ENCODE measurements at places on chromosomes 5 and 9.

- H3K36me3 ChIP-seq = no peaks in the 10 kb centered on the region
- H3K27ac ChIP-seq = no peak overlapping the region
- H3K27me3 ChIP-seq = no peaks in the 10 kb centered on the region
- no peak for DNase-seq
These were observed 27.5 kb downstream of the NTRK2 start for GRCh38 chr9:84697042-84697441.

DNA sequence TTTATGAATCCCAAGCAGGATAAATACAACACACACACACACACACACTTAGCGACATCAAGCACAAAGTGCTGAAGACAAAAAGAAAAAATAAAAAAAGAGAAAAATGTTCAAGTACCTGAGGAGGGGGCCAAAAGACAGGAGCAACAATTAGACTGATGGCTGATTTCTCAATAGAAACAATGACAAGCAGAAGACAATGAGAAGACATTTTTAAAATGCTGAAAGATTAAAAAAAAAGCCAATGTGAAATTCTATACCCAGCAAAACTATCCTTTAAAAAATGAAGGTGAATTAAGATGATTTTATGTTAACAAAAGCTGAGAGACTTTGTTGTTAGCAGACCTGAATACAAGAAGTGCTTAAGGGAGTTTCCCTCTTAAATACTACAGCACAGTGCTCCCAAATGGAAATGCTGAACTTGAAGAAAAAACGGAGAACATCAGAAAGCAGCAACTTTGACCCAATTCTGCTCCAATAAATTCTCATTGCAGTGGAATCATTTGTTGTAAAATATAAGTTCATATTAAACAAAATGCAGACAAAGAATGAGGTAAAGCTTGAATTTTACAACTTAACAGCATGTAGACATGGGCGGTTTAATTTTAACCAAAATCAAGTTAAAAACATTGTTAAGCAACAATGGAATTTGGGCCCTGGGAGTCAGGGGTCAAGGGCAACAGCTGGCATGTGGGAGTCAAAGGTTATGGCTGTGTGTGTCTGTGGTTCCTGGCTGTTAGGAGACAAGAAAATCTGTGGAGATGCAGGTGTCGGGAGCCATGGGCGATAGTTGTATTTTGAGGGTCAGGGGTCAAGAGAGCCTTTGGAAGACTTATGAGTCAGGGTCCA, 776 bp upstream of the RANBP17 start:
- H3K27me3 ChIP-seq = no peaks in the 10 kb centered on the region
- no peaks in the 10 kb centered on the region for H3K36me3 ChIP-seq
- no peak overlapping the region for H3K4me3 ChIP-seq
- DNase-seq = no peak

DNA sequence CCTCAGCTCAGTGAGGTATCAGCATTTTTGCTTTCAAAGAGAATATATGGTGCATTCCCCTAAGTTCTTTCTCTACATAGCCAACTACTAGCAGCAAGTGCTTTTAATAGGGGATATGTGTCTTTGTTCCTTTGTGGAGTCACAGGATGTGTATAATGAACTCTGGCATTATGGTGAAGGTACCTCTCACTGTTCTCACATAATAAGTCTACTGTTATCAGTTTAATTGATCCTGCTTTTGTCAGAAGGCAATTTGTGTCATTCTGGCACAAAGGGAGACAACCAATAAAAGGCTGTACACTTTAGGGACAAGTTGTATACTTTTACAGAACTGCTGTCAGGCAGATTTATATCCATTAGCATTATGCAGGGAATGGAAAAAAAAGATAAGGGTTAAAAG, 531.4 kb upstream of the RIOK2 start:
- H3K27me3 ChIP-seq = no peaks in the 10 kb centered on the region
- no peak for DNase-seq
- H3K4me3 ChIP-seq = no peak overlapping the region

DNA sequence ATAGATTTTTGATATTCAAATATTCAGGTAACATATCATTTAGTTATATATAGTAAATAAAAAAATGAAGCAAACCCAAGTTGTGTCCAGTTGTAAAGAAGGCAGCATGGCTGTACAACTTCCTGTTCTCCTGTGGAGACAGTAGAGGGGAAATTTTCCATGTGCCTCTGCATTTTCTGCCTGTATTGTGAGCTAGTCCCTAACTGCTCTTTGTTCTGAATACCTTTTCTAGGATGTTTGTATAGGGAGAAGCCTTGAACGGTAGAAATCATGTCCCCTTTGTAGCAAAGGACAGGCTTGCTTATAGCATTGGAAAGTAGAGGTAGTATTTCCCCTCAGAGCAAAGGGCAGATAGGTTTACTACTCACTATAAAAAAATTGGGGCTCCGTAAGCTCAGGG, 13.3 kb upstream of the RPS23 start:
- H3K27ac ChIP-seq = no peak overlapping the region
- H3K4me1 ChIP-seq = no peaks in the 10 kb centered on the region
- no peak for DNase-seq
- no peaks in the 10 kb centered on the region for H3K36me3 ChIP-seq
- H3K27me3 ChIP-seq = no peaks in the 10 kb centered on the region

DNA sequence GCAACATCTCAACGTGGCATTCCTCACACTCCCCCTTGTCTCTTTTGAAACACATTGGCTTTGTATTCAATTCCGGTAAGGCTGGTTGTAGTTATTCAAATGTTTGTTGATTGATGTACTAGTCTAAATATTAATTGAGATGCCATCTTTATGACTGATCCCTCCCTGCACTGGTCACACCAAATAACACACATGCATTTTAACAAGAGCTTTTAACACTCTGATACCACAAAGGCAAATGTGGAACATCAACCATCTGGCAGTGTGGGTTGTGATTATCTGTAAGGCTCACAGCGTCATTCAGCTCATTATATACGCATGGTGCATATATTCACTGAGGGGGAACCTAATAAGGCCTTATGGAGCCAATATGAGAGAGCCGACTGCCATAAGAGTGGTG, 305.0 kb downstream of the TENT4A start:
- no peaks in the 10 kb centered on the region for H3K27me3 ChIP-seq
- no peak overlapping the region for H3K27ac ChIP-seq
- H3K4me1 ChIP-seq = no peaks in the 10 kb centered on the region
- H3K36me3 ChIP-seq = no peaks in the 10 kb centered on the region

GRCh38 chr9:105127863-105128220, 116.6 kb upstream of the SLC44A1 start:
- H3K27me3 ChIP-seq = no peaks in the 10 kb centered on the region
- DNase-seq = peak; percentile 75
- H3K27ac ChIP-seq = peak overlapping the region; percentile 13
- peaks cover 15% of the 10 kb centered on the region for H3K4me1 ChIP-seq
- no peaks in the 10 kb centered on the region for H3K36me3 ChIP-seq
- no peak overlapping the region for H3K4me3 ChIP-seq

DNA sequence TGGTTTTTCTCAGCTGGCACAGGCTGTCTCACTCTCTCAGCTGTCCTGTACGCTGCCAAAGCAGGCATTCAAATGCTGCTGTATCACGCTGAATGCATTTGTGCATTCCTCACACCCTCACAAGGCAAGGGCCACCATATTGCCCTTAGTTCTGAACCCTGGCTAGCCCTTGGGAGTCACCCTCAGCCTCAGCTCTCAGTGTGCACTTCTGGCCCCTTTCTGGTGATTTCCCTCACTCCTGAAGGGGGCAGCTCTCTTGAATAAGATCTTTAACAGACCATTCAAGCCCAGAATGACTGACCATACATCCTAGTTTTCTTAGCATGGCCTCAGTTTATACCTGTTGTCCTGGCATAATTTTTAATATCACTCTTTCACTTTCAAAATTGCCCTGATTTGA, 84.3 kb downstream of the HTR1A start:
- DNase-seq = no peak
- no peak overlapping the region for H3K4me3 ChIP-seq
- no peaks in the 10 kb centered on the region for H3K27me3 ChIP-seq
- H3K27ac ChIP-seq = no peak overlapping the region

DNA sequence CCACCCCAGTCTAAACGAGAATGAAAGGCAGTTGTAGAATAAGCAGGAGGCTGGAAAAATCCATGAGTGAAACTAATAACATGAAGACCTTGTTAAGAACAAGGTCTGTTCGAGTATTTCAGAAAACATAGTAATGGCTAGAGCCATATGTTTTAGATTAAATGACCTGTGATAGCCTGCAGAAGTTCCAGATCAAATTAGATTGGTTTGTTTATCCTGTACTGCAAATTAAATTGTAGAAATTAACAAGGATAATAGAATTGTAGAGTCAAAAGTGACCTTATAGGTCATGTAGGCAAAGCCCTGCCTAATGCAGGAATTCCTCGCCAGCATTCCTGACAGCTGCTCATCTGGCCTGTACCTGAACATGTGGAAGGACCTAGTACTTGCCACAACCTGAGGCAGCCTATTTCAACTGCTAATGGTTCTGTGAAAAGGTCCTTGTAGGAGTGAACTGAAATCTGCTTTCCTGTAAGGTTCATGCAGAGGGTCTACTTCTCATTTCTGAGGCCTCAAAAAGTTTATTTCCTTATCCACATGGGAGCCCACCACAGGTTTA, 17.2 kb downstream of the LIX1 start:
- no peaks in the 10 kb centered on the region for H3K4me1 ChIP-seq
- DNase-seq = no peak
- H3K27ac ChIP-seq = no peak overlapping the region
- no peaks in the 10 kb centered on the region for H3K27me3 ChIP-seq

GRCh38 chr9:81411961-81412360, 277.4 kb downstream of the TLE1 start:
- H3K4me1 ChIP-seq = no peaks in the 10 kb centered on the region
- H3K27ac ChIP-seq = no peak overlapping the region
- no peaks in the 10 kb centered on the region for H3K36me3 ChIP-seq
- DNase-seq = no peak
- H3K27me3 ChIP-seq = no peaks in the 10 kb centered on the region
- H3K4me3 ChIP-seq = no peak overlapping the region

DNA sequence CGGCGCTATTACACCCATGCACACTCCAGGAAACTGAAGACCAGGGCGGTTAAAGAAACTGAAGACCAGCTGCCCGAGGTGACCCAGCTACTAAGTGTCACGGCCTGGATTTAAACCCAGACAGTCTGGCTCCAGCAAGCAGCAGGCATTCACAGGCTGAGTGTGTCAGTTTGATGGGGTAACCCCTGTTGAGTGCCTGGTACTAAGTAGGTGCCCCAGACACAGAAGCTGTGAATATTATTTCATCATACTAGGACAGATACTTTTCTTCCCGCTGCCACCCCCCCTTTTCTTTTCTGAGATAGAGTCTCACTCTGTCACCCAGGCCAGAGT, 7.3 kb downstream of the ENG start:
- H3K27me3 ChIP-seq = no peaks in the 10 kb centered on the region
- no peak overlapping the region for H3K4me3 ChIP-seq
- no peak for DNase-seq
- no peaks in the 10 kb centered on the region for H3K36me3 ChIP-seq
- H3K4me1 ChIP-seq = peaks cover 12% of the 10 kb centered on the region
